ENCODE measurements at places on chromosomes 2 and 18.

GRCh38 chr2:196821195-196821594 lies 12.0 kb upstream of the C2orf66 start:
- no peak for DNase-seq

GRCh38 chr2:222142027-222142426 lies 156.8 kb downstream of the PAX3 start:
- DNase-seq: no peak

GRCh38 chr2:142920571-142920970 lies 43.1 kb downstream of the KYNU start:
- no peak for DNase-seq

DNA sequence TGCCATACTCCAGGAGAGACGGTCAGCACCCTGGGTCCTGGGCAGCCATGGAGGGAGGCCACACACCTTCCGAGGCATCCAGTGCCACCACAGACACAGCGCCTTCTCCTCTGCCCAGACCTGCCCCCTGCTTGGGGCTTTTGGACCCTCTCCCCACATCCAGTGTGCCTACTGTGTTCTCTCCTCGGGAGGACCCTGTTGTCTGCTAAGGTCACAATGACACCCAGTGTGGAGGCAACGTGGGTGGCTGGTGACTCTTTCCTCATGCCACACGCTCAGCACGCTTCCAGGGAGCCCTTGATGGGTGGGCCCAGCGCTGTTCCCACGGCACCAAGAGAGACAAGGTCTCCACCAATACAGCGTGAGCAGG lies 251.9 kb downstream of the EIPR1 start:
- DNase-seq: no peak

GRCh38 chr2:132037527-132038178 lies 124.1 kb downstream of the ANKRD30BL start:
- peak; percentile 41 for DNase-seq

- no peak for DNase-seq
Measured at GRCh38 chr2:136188086-136188485, 70.1 kb upstream of the CXCR4 start.

- DNase-seq: no peak
Measured at GRCh38 chr2:2145817-2146216, 185.3 kb downstream of the MYT1L start.

- no peak for DNase-seq
Measured at GRCh38 chr2:24024996-24025663, 15.2 kb downstream of the MFSD2B start.

DNA sequence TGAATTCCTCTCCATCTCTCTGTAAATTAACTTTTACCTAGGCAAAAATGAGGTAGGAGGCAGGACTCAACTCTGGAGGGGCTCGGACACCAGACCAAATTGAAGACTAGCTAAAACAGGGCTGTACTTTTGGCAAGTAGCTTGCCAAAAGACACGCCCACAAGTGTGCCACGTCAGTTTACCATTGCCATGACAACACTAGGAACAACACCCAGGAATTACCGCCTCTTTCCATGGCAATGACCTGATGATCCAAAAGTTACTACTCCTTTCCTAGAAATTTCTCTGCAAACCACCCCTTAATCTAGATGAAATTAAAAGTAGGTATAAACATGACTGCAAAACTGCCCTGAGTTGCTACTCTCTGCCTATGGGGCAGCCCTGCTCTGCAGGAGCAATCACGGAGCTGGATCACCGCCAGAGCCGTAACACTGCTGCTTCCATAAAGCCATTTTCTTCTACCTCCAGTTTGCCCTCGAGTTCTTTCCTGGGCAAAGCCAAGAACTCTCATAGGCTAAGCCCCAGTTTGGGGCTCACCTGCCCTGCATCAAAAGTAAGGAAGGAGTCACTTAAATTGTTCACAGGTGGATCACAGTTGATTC lies 66.0 kb upstream of the FAM136A start:
- no peak for DNase-seq

- no peak for DNase-seq
Measured at GRCh38 chr2:83051538-83052170, 1407.4 kb downstream of the SUCLG1 start.

GRCh38 chr2:222108497-222108896 lies 190.3 kb downstream of the PAX3 start:
- no peak for DNase-seq

DNA sequence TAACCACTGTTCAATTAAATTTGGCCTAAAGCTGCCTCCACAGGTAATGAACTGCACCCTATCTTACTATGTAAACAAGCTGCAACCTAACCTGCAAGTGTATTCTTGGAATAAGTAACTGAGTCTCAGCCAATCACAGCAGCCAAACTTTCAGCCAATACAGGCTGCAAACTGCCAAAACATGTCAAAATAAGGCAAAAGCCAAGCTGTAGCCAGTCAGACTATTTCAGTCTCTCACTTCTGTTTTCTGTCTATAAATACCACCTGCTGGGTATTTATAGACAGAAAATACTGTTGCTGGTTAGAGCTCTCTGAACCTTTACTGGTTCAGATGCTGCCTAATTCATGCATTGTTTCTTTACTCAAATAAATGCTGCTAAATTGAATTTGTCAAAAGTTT lies 14.3 kb downstream of the C2orf76 start:
- DNase-seq: no peak

- DNase-seq: no peak
Measured at GRCh38 chr2:84823229-84823628, 57.7 kb downstream of the TRABD2A start.

DNA sequence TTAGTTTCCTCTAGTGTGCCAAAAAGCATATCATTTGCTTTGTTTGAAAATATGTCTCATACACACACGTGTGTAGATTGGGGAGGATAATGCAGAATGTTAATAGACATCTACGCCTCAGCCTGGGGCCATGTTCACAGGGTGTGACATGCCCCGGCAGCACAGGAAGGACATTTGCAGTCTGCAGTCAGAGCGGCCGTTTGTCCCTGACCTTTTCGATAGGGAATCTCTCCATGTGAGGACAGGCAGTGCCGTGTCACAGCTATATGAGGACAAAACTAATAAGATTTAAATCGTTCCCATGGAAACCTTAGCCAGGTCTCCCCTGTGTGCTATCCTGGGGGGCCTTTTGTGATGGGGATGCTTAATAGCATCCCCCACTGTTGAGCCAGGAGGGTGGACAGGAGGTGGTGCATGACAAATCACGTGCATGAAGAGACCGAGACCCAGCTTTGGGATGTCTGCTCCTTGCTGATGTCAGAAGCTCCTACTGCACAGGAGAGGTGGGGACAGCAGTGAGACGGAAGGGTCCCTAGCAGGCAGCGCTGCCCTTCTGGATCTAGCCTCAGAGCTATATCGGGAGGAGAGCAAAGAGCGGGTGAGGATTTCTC lies 100.6 kb downstream of the RNF144A start:
- DNase-seq: no peak

- no peak for DNase-seq
Measured at GRCh38 chr2:203887677-203888076, 20.1 kb downstream of the CTLA4 start.

GRCh38 chr2:220660277-220661145 lies 911.6 kb downstream of the EPHA4 start:
- no peak for DNase-seq

DNA sequence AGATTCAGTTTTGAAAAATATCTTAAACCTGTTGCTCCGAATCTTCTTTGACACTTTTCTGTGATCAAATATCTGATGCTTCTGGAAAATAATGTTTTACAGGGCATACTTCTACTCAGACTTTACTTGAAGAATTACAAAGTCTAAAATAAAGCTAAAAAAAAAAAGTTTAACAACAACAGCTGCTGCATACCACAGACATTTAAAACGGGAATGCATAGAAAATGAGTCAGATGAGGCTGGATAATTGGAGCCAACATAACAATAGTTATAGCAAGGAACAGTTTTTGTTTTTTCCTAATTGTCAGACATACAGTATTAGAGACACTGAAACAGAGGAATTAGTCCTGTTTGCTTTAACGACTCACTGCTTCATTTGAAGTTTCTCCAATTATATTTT lies 1090.2 kb downstream of the SUCLG1 start:
- DNase-seq: no peak

DNA sequence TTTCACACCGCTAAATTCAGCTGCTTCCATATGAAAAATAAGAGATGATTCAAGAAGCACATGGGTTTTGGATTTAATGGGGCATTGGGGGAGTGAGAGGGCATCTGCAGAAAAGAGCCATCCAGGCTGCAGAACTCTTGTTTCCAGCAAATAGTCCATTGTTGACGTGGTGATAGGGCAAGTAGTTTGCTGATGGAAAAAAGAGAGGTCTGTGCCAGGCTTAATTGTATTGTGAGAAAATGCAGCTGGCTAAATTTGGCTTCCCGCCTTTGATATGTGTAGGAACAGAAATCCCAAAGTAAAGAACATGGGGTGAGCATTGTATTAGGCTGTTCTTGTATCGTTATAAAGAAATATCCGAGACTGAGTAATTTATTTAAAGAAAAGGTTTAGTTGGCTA lies 199.5 kb downstream of the SETBP1 start:
- DNase-seq: no peak

DNA sequence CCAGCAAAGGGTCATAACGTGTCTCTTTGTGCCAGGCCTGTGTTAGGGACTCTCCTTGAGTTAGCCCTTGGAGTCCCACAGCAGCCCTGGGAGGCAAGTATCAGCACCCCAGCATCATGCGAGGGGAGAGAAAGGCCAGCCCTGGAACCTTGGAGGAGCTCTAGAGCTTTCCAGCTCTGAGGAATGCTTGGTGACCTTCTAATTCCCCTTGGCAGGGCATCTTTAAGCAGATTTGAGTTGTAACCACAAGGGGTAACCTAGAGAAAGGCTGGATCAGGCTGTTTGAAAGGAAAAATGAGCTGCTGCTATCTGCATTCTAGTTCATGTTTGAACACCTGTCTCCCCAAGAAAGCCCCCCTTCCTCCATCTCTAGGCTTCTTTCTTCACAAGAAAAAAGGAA lies 23.8 kb upstream of the ODC1 start:
- no peak for DNase-seq

GRCh38 chr18:74473976-74474640 lies 17.0 kb upstream of the DIPK1C start:
- no peak for DNase-seq

GRCh38 chr2:227106845-227107759 lies 56.9 kb downstream of the COL4A4 start:
- no peak for DNase-seq

DNA sequence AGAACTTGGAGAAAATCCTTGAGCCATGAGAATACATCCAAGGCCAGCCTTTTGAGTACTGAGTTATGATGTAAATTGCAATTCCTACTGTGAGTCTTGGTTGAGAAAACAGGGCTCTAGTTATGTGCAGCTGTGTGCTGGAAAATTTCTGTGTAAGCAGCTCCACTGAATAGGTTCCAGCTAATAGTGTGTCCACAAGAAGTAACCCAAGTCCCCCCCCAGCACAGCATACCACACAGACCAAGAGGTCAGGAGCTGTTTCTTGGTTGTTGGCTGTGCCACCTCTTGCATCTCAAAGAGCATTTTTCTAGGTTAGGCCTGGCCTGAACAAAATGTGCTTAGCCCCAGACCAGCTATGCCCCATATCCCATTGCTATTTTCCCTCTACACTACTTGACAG lies 36.8 kb upstream of the APCDD1 start:
- no peak for DNase-seq

DNA sequence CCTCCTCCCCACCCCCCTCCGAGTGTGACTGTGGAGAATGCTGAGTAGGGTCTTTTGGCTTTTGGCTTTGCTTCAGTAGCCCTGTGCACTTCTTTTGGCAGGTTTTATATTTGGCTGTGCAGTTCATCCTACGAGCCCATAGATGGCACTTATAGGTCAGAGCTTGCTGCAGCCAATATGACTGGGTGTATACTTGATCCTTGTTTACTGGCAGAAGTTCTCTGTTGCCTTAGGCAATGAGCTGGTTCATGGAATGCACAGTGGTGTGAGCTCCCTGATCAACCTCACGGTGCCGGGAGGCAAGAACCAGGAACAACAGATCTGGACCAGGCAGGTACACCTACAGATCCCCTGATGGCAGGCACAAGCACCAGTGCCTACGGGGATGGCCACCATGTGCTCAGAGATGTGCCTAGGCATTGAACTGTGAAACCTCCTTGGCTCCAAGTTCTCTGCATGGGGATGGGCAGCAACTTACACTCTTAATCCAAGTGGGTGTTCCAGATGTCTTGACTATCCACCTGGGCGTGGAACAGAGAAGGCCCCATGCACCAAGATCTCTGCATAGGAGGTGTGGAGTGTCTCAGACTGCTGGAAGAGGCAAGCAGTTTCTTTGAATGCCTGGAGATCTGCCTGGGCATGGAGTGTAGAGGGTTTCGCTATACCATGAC lies 190.4 kb downstream of the KIAA1328 start:
- DNase-seq: no peak

GRCh38 chr2:49582946-49583345 lies 428.6 kb upstream of the FSHR start:
- no peak for DNase-seq

DNA sequence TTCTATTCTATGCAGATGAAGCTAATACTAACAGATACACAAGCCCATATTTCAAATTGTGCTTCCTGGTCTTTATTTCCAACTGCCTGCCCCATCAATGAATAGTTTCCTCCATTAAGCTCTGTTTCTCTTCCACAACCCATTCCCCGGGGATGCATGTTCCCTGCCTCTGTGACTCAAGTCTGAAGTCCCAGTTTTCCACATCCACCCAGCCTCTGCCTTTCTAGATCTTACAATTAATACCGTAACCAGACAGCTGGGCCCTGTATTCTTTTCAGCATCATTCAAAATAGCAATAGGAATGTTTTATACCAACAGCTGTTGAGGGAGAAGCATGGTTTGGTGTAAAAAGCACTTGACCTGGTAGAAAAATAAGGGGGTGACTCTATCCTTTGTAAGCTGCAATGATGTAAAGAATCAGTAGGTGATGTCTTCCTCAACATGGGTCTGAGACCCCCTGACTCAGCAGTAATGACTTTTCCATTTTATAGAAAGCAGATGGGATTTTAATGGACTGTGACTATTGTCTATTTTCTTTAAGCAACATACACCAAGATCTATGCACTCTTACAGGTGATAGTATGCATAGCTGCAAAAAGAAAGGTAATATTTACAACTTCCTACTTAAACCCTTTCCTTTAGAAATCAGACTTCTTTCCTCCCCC lies 46.1 kb upstream of the DAPL1 start:
- DNase-seq: no peak

GRCh38 chr2:65300134-65300760 lies 72.6 kb downstream of the ACTR2 start:
- DNase-seq: peak; percentile 94

- no peak for DNase-seq
Measured at GRCh38 chr2:65647249-65647842, 214.9 kb upstream of the SPRED2 start.

DNA sequence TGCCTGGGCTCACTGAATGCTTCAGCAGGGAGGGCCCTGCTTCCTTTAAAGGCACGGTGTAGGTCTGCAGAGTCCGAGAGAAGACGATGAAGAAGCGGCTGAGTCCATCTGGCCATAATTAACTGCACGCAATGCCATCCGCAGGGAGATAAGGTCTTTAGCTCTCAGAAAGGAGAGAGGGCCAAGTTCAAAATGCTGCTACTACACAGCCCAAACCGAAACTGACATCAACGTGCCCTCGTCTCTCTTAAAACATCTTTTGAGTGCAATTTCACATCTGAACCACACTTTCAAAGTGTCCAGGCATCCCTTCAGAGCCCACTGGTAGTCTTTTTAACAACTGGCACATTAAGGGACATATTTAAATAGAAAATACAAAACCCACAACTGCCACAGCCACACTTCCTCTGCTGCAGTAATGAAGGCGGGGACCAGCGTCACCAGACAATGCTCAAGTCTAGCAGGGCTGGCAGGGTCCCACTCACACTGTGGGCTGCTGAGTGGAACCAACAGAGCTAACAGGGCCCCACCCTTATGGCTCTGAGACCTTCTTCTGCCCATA lies 35.8 kb downstream of the ST3GAL5 start:
- peak; percentile 72 for DNase-seq

GRCh38 chr2:223169830-223170605 lies 118.0 kb downstream of the KCNE4 start:
- no peak for DNase-seq
